GM10248 (cell line): ENCODE measurements at places on chromosomes 12 and 14.
A peak's percentile ranks its signal among the peaks of the same experiment; 100 is the strongest.

DNA sequence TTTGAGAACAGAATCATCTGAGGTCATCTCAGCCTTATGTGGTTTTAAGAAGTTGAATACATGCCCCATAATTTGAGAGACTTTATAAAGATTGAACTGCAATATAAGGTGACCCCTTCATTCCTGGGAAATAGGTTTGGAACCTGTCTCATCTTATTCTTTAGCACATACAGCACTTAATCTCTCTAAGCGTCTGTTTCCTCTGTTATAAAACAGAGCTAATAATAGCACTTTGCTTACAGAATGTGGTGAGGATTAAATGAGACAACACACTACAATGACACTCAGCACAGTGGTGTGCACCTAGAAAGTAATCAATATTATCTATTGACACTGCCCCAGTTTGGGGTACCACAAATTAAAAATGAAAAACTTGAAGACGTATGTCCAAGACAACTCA lies 102.1 kb downstream of the DUSP6 start:
- DNase-seq: no peak

DNA sequence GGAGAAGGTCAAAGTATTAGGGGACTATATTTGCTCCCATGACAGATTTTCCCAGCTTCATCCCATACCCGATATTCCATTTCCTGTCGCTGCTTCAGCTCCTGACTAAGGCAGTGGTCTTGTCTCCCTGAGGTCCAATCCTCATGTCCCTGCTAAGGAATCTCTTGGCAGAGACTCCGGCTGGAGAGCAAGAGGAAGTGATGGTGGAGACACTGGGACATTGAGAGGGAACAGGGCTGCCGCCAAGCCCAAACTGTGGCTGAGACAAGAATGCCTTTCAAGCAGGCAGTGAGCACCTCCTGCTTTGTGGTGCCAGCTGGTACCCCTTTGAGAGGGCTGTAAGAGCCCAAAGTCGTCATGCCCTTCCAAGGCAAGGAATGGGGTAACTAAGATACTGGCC lies 5.5 kb downstream of the SP7 start:
- no peak for DNase-seq

GRCh38 chr12:43988838-43989560 lies 153.1 kb downstream of the TMEM117 start:
- DNase-seq: peak; percentile 16

DNA sequence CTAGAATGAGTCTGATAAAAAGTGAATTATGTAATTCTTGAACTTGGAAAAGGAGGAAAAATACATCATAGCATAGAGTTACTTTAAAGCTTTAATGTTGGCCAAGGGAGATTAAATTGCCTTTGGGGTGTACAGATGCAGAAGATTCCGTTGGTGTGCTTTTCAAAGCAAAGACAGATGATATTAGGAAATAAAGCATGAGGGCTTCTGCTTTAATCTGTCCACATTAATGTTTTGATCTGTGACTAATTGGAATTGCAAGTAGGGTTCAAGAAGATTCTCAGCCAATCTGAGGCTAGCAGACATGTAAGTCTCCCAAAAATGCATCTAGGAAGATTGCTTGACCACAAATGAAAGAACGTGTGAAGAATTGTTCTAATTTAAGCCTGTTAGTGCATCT lies 35.2 kb downstream of the LGR5 start:
- DNase-seq: no peak

GRCh38 chr12:110758922-110759321 lies 16.2 kb upstream of the PPP1CC start:
- no peak for DNase-seq

GRCh38 chr14:50116966-50117365 lies 594 bp upstream of the VCPKMT start:
- no peak for DNase-seq

DNA sequence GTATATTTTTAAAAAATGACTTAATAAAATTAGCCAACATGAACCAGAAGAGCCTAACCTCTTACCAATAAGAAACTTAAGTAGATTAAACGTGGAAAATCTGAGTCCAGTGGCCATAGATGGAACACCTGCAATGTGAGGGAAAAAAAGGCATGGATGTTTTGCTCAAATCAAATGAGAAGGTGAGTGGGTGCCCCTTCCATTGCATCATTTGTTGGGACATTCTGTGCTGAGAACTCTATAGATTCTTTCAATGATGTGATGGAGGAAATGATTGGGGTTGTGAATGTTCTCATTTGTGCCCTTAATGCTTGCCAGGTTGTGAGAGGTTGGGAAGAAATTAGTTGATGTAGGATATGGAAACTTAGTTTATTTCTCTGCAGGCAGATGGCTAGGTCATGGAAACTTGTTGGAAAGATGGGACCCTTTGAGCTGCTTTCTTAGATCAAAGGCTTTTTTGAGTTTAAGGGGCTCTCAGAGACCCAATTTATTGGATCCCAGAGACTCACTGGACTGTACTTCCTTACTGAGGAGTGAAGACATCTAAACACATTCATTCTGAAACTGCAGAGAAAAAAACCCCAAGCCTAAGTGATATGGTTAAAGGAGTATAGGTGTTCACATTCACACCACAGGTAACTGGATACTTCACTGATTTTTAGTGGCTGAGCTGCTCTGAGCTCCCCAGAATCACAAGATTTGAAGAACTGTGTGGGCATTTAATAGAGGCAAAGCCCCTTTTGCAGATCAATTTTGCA lies 95.9 kb downstream of the DACT1 start:
- no peak for DNase-seq

GRCh38 chr12:29752121-29752520 lies 31.6 kb downstream of the TMTC1 start:
- DNase-seq: no peak

DNA sequence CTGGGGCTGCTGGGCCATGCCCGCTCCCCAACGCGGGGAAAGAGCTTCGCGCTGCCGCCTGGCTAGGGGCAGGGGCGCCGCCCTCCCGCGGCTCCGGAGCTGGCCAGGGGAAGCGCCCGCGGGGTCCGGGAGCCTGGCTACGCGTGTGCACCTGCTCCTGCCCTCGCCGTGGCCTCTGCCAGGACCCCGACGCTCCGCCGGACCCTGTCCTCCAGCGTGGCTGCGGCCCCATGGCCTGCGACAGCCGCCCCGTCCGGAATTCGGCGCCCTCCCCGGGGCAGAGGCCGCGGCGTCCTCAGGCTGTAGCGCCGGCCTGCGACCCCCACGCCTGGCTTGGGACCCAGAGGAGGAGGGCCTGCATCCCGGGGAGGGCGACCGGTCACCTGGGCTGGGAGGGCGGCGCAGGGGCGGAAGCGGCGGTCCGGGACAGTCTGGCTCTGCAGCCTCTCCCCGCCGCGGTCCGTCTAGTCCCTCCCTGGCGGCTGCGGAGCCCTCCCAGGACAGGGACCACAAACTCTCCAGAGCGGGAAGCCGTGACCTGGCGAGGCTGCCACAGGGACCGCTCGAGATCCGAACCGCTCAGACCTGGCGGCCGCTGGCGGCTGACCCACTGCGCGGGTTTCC lies 85.6 kb downstream of the ALG10 start:
- DNase-seq: no peak

GRCh38 chr14:51682411-51682810 lies 30.7 kb downstream of the FRMD6 start:
- DNase-seq: no peak

DNA sequence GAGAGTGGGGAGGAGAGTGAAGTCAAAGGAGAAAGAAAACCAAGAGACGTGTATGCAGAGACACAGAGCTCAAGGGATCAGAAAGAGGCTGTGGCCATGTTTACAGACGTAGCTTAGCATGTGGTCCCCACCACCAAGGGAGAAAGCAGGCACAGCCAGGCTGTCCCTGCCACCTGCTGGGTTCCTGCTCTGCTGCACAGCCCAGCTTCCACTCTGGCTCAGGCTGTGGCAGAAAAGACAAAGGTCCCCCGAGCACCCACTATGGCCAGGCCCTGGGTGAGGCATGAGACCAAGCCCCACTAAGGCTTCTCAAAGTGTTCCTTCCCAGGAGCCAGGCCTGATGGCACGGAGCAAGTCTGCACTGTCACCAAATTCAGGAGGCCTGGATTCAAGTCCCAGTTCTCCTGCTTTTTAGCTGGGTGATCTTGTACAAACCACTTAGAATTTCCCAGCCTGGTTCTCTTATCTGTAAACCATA lies 25.9 kb upstream of the COL2A1 start:
- no peak for DNase-seq

DNA sequence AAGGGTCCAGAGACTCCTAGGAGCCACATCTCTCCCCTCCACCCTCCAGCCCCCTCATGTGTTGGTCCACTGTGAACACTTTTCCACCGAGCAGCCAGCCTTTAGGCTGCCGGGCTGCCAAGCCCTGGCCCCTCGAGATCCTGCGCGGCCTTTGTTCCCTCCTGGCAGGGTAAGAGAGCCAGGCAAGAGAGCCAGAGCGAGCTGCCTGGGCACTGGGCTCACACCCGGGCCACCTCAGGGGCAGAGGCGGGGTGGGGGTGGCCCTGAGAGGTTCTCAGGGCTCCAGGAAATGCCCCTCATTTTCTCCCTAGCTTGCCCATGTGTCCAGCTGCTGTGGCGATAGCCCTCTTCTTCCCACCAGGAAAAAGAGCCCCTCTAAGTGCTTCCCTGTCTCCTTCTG lies 44.8 kb downstream of the LTBP2 start:
- no peak for DNase-seq

GRCh38 chr12:11886339-11886738 lies 184.4 kb upstream of the BCL2L14 start:
- DNase-seq: no peak

- DNase-seq: no peak
Measured at GRCh38 chr14:93308686-93309345, 24.0 kb downstream of the BTBD7 start.

DNA sequence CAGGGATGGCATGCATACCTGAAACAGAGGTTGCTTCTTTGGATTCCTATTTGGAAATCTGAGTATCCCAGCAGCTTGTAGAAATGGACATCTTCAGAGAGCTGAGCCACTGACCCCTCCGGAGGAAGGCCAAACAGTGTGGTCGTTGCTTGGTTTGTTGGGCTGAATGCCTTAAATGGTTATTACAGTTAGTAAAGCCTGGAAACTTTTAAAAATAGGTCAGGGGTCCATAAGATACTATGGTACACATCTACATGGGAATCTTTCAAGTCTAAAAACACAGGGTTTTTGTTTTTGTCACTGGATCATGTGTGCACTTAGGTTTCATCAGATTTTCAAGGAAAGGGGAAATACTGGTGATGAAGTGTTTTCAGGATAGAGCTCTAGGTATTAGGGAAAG lies 7.7 kb downstream of the DYRK2 start:
- DNase-seq: no peak

DNA sequence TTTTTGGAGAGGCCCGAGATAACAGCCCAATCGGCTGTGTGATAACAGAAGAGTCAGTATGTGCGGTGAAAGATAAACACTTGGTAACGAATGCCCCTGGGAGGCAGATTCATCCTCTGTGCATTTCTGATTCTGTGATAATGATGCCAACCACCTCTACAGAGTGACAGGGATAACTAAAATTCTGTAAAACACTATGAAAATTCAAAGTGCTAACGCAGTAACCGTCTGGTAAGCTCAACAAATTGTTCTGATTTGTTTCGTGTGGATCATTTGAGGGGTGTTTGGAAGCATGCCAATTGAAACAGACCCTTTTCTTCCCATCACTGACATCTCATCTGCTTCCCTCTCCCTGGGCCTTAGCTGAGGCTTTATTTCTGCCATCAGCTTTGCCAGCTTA lies 76.3 kb downstream of the ESR2 start:
- DNase-seq: no peak

- peak; percentile 91 for DNase-seq
Measured at GRCh38 chr12:123271001-123271668, 521 bp downstream of the CDK2AP1 start.

DNA sequence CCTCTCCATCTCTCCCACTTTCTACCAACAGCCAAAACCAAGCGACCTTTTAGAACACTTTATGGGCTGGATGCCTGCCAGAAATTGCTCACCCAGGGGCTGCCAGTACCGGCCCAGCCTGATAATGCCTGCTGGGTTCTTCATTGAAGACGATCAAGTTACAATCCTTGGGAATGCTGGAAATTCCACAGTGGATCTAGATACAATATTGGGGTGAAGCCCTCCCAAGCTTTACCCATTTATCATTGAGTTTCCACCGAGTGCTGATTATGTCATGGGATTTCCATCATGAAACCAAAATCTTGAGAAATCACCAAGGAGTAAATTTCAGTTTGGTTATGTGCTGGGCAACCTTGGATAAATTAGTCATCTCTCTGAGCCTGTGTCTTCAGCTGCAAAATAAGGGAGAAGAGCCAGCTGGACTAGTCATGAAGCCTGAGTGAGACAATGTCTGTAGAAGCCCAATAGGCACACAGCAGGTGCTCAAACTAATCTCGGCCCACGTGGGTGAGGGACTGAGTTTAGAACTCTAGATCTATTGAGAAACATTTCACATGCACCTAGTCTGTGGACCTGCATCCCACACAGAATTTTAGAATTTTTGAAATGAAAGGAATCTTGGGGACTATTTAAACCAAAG lies 75.5 kb upstream of the CLMN start:
- DNase-seq: no peak

GRCh38 chr14:103074729-103075367 lies 9.2 kb upstream of the LBHD2 start:
- peak; percentile 35 for DNase-seq

- DNase-seq: no peak
Measured at GRCh38 chr12:110845339-110845682, 1.5 kb upstream of the CCDC63 start.

DNA sequence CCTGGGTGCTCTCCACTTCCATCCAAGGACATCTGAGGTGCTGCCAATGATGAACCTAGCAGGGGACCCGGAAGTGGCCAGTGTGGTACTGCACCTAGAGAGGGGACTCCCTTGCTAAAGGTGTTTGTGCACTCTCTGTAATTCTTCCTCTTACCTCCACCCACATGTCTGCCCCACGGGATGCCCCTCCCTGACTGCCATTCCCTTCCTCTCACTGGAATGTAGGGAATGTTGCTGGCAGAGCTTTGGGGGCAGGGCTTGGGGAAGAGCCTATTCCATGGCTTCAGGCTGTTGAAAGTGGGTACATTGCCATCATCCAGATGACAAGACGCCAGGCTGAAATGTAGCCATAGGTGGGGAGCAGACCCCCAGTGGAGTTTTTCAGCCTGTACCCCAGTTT lies 153.2 kb downstream of the SMOC1 start:
- DNase-seq: no peak

DNA sequence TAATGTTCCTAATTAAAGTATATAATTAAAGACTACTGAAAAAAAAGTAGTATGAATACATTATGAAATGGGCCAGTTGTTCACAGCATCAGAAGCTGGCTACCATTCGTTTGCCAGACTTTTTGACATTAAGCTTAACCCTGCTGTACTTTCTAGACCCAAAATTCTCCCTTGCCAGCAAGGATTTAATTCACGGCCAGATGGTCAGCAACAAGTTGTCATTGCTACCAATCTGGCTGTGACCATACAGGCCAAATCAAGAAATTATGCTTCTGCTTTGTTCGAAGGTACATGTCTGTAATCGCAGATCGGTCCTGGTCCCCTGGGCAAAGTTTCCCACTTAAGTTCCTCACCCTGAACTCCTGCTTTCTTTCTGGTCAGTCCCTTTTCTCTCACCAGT lies 217.7 kb upstream of the ATXN7L3B start:
- no peak for DNase-seq

GRCh38 chr14:93880021-93880820 lies 46.9 kb upstream of the FAM181A start:
- DNase-seq: no peak

GRCh38 chr12:1935700-1936378 lies 17.4 kb upstream of the CACNA2D4 start:
- no peak for DNase-seq

GRCh38 chr14:76753541-76754198 lies 7.6 kb upstream of the VASH1 start:
- DNase-seq: no peak

- DNase-seq: no peak
Measured at GRCh38 chr12:38689195-38689594, 216.2 kb downstream of the CPNE8 start.

- no peak for DNase-seq
Measured at GRCh38 chr12:67804168-67804567, 155.6 kb downstream of the DYRK2 start.
